GM23248 (cell line): ENCODE measurements at places on chromosomes 13 and 19.

GRCh38 chr19:19550972-19551852 lies 13.1 kb downstream of the CILP2 start:
- DNase-seq = no peak

GRCh38 chr13:75079226-75079625 lies 402.7 kb downstream of the TBC1D4 start:
- peak; percentile 5 for DNase-seq

DNA sequence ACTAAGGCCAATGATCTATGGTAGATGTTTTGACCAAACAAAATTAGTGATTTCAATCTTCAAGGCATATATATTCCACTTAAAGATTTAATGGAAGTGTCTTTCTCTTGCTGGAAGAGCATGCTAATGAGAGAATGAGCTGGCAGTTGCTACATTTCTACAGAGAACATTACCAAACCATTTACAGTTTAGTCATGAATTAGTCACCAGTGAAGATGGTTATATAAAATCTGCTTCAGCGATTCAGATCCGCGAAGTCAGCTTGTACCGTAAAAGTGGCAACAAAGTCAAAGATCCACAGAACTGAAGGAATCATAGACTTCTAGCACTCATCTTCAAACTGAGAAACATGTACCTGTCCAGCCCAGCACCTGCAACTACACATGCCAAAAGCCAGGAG lies 156.3 kb downstream of the SLITRK5 start:
- peak; percentile 6 for DNase-seq

DNA sequence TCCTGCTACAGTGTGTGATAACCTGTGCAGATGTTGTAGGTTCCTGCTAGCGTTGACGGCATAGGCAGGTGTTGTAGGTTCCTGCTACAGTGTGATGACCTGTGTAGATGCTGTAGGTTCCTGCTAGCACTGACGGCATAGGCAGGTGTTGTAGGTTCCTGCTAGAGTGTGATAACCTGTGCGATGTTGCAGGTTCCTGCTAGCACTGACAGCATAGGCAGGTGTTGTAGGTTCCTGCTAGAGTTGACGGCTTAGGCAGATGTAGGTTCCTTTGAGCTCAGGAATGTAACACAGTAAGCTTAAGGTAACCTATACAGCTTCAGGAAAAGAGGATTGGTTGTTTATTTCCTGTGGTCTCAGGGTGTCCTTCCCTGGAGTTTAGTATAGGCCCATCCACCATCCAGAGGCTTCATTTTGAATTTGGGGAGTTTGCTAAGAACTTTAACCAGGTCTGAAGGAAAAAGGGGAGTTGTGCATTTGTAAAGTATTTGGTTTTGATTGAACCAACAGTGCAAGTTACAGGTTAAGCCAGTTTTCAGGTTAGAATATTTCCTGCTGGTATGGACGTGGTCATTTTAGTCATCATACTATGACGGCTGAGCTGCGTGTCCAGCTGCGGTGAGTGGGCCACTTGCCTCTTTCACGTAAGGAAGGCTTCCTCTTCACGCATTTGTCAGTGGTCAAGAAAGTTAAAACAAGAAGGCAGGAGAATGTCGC lies 53.8 kb downstream of the ATP11A start:
- no peak for DNase-seq
